ENCODE measurements at places on chromosomes 13 and 19. TPM values are rescaled to one million over a fixed set of nuclear protein-coding genes. Genes with fewer than 3 reads are reported as not detected.

DNA sequence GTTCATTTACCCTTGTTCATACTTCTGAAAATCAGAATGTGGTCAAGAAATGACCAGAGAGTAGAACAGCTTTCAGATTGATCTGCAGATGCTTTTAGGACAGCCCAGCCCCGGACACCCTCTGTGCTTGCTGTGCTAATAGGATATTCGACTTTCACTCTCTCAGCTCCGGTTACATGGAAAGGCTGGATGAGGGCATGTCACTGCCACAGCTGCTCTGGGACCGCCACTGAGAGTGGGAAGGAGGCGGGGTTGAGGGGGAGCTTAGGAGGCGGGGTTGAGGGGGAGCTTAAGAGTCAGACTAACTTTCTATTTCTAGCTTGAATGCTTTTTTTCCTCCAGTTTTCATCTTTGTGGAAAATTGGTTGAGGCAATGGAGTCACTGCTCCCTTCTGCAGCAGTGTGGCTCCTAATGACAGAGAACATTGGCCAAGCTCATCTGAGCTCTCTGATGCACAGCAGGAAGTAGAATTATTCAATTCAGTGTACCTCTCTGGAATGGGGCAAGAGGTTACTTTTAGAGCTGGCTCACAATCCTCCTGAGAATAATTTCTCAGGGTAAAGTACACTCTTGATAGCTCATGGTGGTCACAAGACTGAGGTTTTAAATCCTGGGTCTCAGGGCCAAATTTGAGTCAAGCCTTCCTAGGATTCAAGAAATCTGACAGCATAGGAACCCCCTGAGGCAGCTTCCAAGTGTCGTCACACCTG, 74.6 kb upstream of the NPAS1 start:
- peak overlapping the region; percentile 78 for H3K27ac ChIP-seq
- DNase-seq = peak; percentile 72
- peaks cover 30% of the 10 kb centered on the region for H3K4me1 ChIP-seq

DNA sequence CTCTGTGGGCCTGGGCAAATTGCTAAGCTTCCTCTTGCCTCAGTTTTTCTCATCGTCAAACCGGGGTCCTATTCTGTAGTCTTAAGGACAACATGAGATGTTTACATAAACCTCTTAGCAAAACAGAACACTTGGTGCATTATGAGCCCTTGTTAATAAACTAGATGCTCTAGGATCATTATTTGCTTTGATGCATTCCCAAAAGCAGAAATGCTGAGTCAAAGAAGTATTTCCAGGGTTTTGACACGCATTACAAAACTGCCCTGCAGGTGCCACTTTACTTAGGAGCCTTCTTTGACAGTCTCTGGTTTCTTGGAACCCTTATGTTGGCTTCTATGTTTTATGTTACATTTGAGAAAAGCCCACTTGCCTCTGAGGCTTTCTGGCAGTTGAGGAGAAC, 12.1 kb downstream of the AKAP11 start:
- no peak overlapping the region for H3K4me3 ChIP-seq
- no peak for DNase-seq

- H3K27me3 ChIP-seq = no peaks in the 10 kb centered on the region
- no peaks in the 10 kb centered on the region for H3K4me1 ChIP-seq
- DNase-seq = no peak
- H3K27ac ChIP-seq = no peak overlapping the region
- H3K36me3 ChIP-seq = no peaks in the 10 kb centered on the region
These were observed 311.6 kb downstream of the ENOX1 start for GRCh38 chr13:43475140-43475539.

ZNF726 gene
- total RNA-seq = 4.8 TPM

DNA sequence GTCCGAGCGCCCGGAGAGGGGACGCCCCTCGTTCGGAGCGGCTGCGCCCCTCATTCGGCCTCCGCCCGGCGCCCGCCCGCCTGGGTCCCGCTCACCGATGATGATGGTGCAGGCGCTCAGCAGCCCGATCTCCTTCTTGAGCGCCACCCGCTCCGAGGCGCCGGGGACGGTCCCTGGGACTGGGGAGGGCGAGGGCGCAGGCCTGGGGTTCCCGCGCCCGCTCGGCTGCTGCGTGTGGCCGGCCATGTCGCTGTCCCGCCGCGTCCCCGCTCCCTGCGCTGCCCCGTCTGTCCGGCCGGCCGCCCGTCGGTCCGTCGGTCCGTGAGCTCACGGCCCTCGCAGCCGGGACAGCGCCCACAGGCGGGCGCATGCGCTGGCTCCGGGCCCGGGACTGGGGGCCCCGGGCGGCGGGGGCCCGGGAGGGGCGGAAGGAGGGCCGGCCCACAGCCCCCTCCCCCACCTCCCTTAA, at the start of gene SLC7A10:
TSS of gene SLC7A10 (minus strand) at position 393 of the 469 bp plus-strand sequence. CDS start at position 246, 147 bp downstream.
- H3K36me3 ChIP-seq = no peaks in the 10 kb centered on the region
- no peaks in the 10 kb centered on the region for H3K4me1 ChIP-seq
- peaks cover 48% of the 10 kb centered on the region for H3K27me3 ChIP-seq
- no peak within 1 kb of the TSS for H3K4me3 ChIP-seq

KLK1 gene
- total RNA-seq = not detected

SCN1B gene
- total RNA-seq = 2.0 TPM

LPAR6 gene
- 8.1 TPM for total RNA-seq

CRB3 gene
- total RNA-seq = not detected

SLITRK1 gene
- total RNA-seq = not detected

ZNF497 gene
- total RNA-seq = 0.97 TPM

TFDP1 gene
- total RNA-seq = 59.6 TPM

DNA sequence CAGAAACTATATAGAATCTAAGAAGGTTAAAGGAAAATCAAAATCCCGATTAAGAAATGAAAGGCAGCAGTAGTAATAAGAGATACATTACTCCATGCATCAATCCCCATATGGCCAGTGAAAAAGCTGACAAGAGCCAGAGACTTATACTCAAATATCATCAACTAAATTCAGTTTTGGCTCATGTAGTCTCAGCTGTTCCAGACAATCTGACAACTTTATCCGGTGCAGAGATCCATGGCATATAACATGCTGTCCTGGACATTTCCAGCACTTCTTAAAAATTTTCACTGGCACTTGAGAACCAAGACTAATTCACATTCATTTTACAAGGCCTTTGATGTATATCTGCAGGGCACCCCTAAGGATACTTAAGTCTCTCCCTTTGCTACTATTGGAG, 255.7 kb upstream of the KLHL1 start:
- no peaks in the 10 kb centered on the region for H3K36me3 ChIP-seq
- DNase-seq = no peak
- H3K27me3 ChIP-seq = no peaks in the 10 kb centered on the region
- H3K4me3 ChIP-seq = no peak overlapping the region
- no peaks in the 10 kb centered on the region for H3K4me1 ChIP-seq

DNA sequence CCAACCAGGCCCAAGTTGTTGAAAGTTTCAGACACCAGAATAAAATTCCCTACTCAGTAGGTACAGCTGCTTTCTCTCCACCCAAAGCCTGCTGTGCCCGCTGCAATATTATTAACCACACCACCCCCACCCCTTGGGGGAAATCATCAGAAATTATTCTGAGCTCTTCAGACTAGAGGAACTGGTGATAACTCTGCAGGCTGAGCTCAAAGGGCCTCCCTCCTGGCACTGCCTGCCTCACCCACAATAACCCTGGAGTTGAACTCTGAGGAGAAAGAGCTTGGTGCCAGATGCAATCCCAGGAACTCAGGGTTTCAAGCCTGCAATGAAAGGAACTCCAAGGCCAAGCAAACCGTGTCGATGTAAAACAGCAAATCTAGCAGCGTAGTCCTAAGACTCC, 381.7 kb upstream of the ZNF507 start:
- no peaks in the 10 kb centered on the region for H3K27me3 ChIP-seq
- no peak for DNase-seq
- H3K27ac ChIP-seq = no peak overlapping the region
- no peak overlapping the region for H3K4me3 ChIP-seq
- no peaks in the 10 kb centered on the region for H3K4me1 ChIP-seq
- H3K36me3 ChIP-seq = no peaks in the 10 kb centered on the region

CEACAM21 gene
- not detected for total RNA-seq

- H3K4me1 ChIP-seq = peaks cover 28% of the 10 kb centered on the region
- H3K27me3 ChIP-seq = no peaks in the 10 kb centered on the region
- H3K4me3 ChIP-seq = peak overlapping the region; percentile 73
- H3K36me3 ChIP-seq = no peaks in the 10 kb centered on the region
- peak; percentile 52 for DNase-seq
These were observed 257.7 kb downstream of the SPRY2 start for GRCh38 chr13:80083081-80083852.

SLITRK6 gene
- total RNA-seq = not detected

SMIM24 gene
- not detected for total RNA-seq

DNA sequence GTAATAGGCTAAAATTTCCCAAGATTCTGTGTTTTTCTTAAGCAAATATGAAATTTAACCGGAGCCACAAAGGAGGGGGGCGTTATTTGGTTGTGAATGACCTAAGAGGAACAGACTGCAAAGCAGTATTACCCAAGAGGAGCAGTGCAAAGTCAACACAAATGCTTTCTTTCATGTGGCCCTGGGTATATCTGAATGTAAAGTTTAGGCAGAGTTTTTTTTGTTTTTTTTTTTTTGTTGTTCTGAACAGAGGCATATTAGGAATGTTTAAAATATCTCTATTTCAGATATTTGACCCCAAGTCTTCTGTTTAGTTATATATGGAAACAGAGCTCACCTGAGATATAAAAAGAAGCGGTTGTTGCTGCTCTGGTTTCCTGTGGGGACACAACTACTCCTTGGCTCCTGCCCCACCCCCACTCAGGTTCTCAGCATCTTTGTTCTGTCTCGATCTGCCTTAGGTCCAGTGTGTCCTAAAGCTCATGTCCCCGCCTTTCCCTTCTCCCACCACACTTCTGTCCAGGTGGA, 220.7 kb downstream of the RFC3 start:
- no peaks in the 10 kb centered on the region for H3K27me3 ChIP-seq
- H3K4me3 ChIP-seq = no peak overlapping the region
- H3K27ac ChIP-seq = no peak overlapping the region
- no peaks in the 10 kb centered on the region for H3K36me3 ChIP-seq
- H3K4me1 ChIP-seq = peaks cover 18% of the 10 kb centered on the region
- DNase-seq = no peak

DNA sequence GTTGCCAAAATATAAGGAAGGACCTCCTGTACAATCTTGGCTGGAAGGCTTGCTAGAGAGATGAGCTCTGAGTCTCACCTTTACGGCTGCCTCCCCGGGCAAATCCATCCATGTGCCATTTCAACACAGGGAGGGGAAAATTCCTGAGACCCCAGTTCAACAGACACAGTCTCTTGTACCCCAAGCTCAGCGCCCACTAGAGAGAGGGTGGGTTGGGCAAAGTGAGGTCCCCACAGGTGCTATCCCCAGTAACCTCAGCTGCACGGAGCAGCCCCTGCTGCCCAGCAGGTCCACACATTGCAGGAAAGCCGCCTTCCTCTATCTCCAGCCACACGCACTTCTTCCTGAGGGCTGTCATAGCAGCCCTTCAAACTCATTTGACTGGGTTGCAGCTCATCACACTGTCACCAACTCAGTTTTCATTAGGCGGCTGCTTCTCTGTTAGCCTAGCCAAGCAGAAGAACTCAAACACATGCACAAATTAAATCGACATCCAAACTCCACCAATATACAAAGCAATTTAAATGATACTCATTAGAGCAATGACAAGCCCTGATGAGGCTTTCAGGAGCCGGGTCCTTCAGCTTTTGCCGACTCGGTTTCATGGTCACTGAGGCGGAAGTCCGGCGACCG, 80.4 kb downstream of the TSHZ3 start:
- peaks cover 4% of the 10 kb centered on the region for H3K36me3 ChIP-seq
- DNase-seq = no peak
- H3K27ac ChIP-seq = no peak overlapping the region
- no peaks in the 10 kb centered on the region for H3K27me3 ChIP-seq
- no peak overlapping the region for H3K4me3 ChIP-seq

- no peak for DNase-seq
- H3K4me1 ChIP-seq = no peaks in the 10 kb centered on the region
- H3K4me3 ChIP-seq = no peak overlapping the region
These were observed 47.4 kb upstream of the TUBGCP3 start for GRCh38 chr13:112635323-112635722.

DNA sequence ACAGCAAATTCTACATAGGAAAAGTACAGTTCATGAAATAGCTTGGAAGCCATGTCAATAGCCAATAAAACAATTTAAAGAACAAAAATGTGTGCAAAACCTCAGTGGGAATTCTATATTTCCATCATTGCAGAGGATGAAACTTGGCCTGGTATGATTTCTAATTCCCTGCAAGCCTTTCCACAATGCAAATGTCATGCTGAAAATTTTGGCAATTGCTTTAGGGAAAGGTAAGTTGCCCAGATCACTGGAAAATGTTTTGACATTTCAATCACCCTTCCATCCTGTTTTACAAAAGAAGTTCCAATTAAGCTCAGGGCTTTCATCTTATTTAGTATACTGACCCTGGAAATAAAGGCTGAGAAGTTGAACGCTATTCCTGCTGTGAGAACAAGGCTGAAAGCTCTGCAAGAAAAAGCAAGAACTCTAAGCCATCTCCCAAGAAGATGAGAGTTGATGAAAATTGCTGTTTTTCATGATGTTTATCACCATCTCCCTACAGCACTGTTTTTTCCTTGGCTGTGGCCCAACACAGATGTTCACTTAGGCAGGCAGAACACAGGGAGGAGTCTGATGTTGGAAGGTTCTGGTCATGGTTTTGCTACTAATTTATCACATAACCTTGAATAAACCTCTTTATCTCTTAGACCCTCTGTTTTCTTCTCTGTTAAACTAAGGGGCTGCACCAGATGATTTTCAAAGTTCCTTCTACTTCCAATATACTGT, 263.7 kb downstream of the KCTD12 start:
- no peak for DNase-seq
- H3K27me3 ChIP-seq = no peaks in the 10 kb centered on the region
- H3K36me3 ChIP-seq = no peaks in the 10 kb centered on the region
- no peak overlapping the region for H3K27ac ChIP-seq

DNA sequence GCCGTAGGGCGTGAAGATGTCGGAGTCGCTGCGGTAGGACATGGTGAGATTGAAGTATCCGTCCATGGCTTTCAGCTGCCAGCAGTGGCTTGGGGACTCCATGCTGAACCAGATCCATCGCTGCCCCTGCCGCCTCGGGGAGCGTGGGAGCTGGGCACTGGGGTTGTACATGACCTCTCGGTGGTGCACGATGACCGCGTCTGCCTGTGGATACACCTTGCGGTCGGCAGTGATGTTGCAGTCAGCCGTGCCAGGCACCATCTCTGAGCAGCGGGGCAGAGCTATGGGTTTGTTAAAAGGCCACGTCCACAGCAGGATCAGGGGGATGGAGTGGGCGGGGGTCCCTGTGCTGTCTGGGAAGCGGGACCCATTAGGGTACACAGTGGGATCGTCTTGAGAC, 7.4 kb downstream of the FUT6 start:
- no peaks in the 10 kb centered on the region for H3K4me1 ChIP-seq
- H3K36me3 ChIP-seq = no peaks in the 10 kb centered on the region
- no peak overlapping the region for H3K4me3 ChIP-seq
- DNase-seq = no peak
- H3K27ac ChIP-seq = no peak overlapping the region

- H3K4me1 ChIP-seq = no peaks in the 10 kb centered on the region
- H3K27ac ChIP-seq = no peak overlapping the region
- DNase-seq = peak; percentile 82
- peaks cover 42% of the 10 kb centered on the region for H3K27me3 ChIP-seq
- H3K36me3 ChIP-seq = no peaks in the 10 kb centered on the region
- H3K4me3 ChIP-seq = no peak overlapping the region
These were observed 4.5 kb upstream of the SHISA7 start for GRCh38 chr19:55447421-55448174.
